ENCODE measurements at places on chromosomes 4 and X.
A peak's percentile ranks its signal among the peaks of the same experiment; 100 is the strongest.

DNA sequence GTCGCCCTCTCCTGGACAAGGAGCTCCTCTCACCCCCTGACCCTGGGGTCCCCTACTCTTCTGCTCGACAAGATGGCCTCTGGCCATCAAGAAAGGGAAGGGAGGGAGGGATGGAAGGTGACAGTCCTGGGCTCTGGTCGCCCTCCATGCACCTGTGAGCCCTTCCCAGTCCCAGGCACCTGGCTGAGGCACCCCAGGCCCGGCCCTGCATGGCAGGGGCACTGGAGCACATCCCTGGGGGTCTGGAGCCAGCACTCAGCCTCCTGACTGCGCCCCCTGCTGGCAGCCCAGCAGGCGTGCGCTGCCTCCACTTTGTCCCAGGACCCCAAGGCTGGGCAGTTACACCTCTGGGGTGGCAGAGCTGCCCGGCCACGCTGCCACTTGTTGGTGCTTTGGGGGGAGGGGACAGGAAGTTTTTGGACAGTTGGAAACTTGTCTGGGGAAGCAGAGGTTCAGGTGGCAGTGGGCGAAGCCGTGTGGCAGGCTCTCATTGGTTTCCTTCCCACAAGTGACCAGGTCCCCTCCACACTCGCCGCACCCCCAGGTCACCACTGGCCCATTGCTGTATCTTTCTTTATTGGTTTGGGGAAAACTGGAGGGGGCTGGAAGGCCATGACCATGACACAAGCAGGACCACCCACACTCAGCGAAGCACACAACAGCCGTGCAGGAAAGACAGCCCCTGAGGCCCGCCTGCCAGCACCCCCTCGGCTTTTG is 4.3 kb downstream of the PNCK start:
- no peaks in the 10 kb centered on the region for H3K27me3 ChIP-seq
- no peak overlapping the region for H3K27ac ChIP-seq
- H3K4me3 ChIP-seq, result no peak overlapping the region

DNA sequence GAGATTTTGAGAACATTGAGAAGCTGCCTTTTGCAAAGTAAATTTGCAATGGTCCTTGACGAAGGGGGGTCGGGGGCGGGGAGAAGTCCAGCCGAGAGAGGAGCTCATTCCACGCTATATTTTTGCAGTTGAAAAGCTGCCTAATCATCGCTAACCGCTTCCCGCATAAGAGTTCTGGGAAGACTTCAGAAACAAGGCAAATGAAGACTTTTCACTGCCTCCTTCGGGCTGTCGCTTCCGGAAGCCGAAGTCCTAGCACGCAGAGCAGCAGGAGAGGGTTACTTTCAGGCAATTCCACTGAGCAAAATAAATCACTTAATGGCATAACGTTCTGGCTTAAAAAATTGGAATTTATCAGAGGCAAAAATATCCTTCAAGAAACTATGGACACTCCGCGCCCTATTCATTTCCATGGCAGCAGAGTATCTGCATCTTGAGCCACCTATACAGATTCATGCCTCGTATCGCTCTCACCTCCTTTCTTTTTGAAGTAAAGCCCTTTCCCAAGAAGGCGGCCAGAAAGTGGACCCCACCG is 2.6 kb upstream of the LRAT start:
- no peak overlapping the region for H3K4me3 ChIP-seq
- H3K27me3 ChIP-seq, result no peaks in the 10 kb centered on the region
- H3K36me3 ChIP-seq, result no peaks in the 10 kb centered on the region
- DNase-seq, result no peak
- peaks cover 22% of the 10 kb centered on the region for H3K4me1 ChIP-seq
- no peak overlapping the region for H3K27ac ChIP-seq

- no peak overlapping the region for H3K27ac ChIP-seq
- peaks cover 40% of the 10 kb centered on the region for H3K27me3 ChIP-seq
- DNase-seq, result no peak
- H3K4me1 ChIP-seq, result no peaks in the 10 kb centered on the region
These were observed 122.4 kb upstream of the HAND2 start for GRCh38 chr4:173652283-173652931.

GRCh38 chr4:37795581-37796195 is 30.8 kb upstream of the PGM2 start:
- DNase-seq, result no peak
- no peaks in the 10 kb centered on the region for H3K36me3 ChIP-seq
- no peak overlapping the region for H3K27ac ChIP-seq
- H3K4me1 ChIP-seq, result no peaks in the 10 kb centered on the region
- no peaks in the 10 kb centered on the region for H3K27me3 ChIP-seq

DNA sequence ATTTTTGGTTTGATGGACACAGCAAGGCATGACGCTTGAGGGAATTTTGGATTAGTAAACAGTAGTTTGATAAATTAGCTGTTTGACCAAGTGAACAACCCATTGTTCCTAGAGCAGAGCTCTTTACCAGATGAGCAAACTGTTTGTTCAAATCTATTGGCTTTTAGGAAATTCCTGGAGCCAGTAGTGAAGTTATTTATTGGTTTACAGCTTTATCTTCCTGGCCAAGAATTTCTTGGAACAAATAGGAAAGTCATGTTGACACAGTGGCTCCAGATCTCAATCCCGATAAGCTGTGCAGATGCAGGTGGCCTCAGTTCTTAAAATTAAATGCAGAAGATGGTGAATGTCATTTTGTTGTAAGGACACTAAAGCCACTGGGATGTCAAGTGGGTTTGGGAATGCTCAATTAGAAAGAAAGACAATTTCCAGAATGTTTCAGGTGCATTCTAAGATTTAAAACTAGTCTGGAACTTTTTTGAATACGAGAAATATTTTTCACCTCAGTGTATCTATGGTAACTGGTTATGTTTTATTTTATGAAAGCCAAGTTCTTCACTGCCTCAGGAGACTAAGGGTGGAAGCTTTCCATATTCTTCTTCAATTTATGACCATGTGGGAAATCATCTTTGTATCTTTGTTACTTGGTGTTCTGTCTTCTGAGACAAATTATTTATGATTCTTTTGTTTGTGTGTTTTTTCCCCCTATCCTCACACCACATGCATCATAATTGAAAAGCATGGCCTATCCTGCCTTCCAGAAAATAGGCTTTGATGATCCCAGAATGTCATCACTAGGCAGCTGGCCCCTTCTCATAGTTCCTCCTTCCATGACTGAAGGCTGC is 554.5 kb downstream of the STIM2 start:
- H3K27me3 ChIP-seq, result no peaks in the 10 kb centered on the region
- no peak overlapping the region for H3K4me3 ChIP-seq
- peak; percentile 68 for DNase-seq
- peaks cover 9% of the 10 kb centered on the region for H3K4me1 ChIP-seq
- H3K36me3 ChIP-seq, result no peaks in the 10 kb centered on the region

DNA sequence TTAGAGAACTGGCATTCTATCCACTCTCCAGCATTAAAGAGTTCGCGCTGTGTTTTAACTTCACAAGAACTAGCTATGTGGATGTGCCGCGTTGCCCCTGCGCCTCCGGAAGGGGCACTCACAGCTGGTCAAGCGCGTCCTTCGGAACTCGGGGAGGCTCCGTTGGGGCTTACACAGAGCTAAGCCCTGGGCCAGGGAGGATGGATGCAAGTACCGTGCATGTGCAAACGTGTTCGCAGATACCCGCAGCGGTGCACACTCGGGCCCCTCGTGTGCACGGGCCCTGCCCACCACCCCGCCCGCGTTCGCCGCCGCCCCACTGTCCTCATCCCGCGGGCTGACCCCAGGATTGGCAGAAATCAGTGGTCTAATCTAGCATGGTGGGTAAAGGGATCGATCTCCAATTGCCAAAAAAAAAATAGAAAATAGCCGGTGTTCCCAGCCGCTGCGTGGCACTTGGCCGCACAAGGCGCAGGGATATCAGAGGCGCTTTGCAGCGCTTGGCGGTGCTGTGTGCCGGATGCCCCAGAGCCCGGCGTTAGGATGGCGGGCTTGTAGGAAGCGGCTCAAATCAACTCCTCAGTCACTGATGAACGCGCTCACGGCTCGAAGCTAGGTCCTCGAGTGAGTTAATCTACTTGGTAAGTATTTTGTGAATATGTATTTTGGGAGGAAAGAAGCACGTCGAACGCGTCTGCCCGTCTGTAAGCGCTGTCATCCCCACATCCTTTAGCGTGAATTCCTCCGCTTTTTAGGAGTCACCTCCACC is 989 bp upstream of the PCDH10 start:
- H3K27ac ChIP-seq, result no peak overlapping the region
- peak; percentile 27 for DNase-seq
- peak overlapping the region; percentile 72 for H3K4me3 ChIP-seq
- no peaks in the 10 kb centered on the region for H3K27me3 ChIP-seq
- no peaks in the 10 kb centered on the region for H3K4me1 ChIP-seq
- H3K36me3 ChIP-seq, result no peaks in the 10 kb centered on the region

DNA sequence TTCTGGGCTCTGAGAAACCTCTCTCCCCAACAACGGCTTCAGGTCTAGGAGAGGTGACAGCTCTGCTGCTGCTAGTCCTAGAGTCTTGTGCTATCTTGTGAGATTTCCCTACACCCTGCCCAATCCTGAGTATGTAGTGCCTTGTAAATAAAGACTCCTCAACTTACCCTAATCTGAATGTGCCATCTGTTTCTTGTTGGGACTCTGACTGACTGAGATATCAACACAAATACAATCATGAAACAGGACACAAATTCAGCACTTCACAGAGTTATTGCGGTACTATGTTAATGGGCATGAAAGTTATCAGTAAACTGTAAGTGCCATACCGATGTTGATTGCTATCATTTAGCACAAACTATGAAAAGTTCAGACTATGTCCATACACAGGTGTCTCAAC is 529.0 kb upstream of the FTHL17 start:
- H3K27me3 ChIP-seq, result no peaks in the 10 kb centered on the region
- H3K4me3 ChIP-seq, result no peak overlapping the region
- no peaks in the 10 kb centered on the region for H3K36me3 ChIP-seq
- DNase-seq, result no peak
- H3K4me1 ChIP-seq, result no peaks in the 10 kb centered on the region

- no peaks in the 10 kb centered on the region for H3K27me3 ChIP-seq
- DNase-seq, result no peak
- H3K4me1 ChIP-seq, result no peaks in the 10 kb centered on the region
- H3K36me3 ChIP-seq, result no peaks in the 10 kb centered on the region
- H3K4me3 ChIP-seq, result no peak overlapping the region
These were observed 72.9 kb upstream of the DIAPH2 start for GRCh38 chrX:96611619-96612362.

DNA sequence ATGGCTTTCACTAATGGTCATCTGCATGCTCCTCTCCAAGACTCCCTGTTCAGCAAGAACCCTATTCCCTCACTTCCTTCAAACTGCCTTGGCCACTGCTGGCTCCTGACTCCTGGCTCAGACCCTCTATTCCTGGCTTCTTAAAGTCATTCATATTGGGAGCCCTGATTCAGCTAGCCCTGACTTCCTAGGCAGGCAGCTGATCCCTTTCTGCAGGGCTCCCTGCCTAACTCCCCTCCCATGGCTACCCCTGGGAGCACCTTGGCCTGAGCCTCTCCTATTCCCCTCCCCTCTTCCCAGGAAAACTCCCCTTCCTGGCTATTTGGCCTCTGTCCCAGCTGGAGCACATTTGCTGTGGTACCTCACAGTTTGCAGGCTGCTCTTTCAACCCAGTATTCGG is 154.9 kb upstream of the PJA1 start:
- no peaks in the 10 kb centered on the region for H3K36me3 ChIP-seq
- H3K27ac ChIP-seq, result no peak overlapping the region
- no peaks in the 10 kb centered on the region for H3K4me1 ChIP-seq
- peaks cover 3% of the 10 kb centered on the region for H3K27me3 ChIP-seq
- no peak for DNase-seq

GRCh38 chr4:11301075-11301660 is 127.5 kb downstream of the HS3ST1 start:
- H3K27me3 ChIP-seq, result no peaks in the 10 kb centered on the region
- no peaks in the 10 kb centered on the region for H3K4me1 ChIP-seq
- no peak overlapping the region for H3K27ac ChIP-seq
- H3K36me3 ChIP-seq, result no peaks in the 10 kb centered on the region
- DNase-seq, result no peak

DNA sequence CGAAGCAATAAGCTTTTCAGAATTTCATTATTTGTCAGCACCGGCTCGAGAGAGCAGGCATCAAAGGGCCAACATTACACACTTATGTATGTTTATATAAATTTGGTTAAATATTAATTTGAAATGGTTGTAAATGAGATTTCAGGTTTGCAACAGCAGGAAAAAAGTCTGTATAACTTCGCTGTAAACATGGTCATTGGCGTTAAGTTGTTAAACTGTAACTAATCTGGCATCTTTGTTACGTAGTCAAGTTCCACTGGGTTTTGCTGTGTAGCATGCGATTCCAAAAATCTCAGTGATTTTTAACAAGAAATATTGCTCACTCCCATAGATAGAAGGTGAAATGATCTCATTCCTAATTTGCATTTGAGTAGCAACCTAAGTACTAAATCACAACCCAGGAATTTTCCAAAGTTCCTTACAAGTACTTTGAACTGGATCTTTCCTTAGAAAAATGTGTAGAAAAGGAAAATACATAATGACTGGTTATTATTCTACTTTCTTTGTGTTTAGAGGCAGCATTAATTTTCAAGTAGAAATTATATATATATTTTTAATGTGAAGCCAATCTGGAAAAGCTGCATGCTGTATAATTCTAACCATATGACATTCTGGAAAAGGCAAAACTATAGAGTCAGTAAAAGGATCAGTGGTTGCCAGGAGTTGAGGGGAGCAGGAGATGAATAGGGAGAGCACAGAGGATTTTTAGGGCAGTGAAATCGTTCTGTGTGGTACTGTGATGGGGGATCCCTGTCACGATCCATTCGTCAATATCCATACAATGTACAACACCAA is 222.1 kb downstream of the CBR4 start:
- H3K36me3 ChIP-seq, result no peaks in the 10 kb centered on the region
- no peak overlapping the region for H3K4me3 ChIP-seq
- H3K27me3 ChIP-seq, result no peaks in the 10 kb centered on the region
- no peak overlapping the region for H3K27ac ChIP-seq
- DNase-seq, result no peak

DNA sequence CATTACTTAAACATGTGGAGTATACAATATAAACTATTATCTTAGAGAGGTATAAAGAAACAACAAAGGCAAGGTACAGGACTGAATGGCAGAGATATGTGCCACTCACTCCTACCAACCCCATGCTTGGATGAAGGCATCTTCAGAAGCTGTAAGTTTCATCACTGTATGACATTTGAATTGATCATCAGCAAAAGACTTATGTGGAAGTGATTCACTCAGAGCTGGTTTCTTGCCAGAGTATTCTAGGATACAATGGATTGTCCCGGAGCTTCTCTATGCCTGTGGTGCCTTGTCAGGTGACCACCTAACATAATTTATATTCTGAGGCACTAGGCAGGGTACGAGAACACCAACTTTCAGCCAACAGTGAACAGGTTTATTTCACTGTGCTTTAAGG is 392.2 kb downstream of the PPP1R2C start:
- H3K4me3 ChIP-seq, result no peak overlapping the region
- H3K27ac ChIP-seq, result no peak overlapping the region
- H3K4me1 ChIP-seq, result no peaks in the 10 kb centered on the region
- DNase-seq, result peak; percentile 45
- H3K27me3 ChIP-seq, result no peaks in the 10 kb centered on the region
- H3K36me3 ChIP-seq, result no peaks in the 10 kb centered on the region

GRCh38 chrX:121103381-121103780 is 56.0 kb downstream of the GLUD2 start:
- H3K27ac ChIP-seq, result no peak overlapping the region
- DNase-seq, result peak; percentile 49
- H3K36me3 ChIP-seq, result no peaks in the 10 kb centered on the region
- H3K4me1 ChIP-seq, result no peaks in the 10 kb centered on the region
- no peak overlapping the region for H3K4me3 ChIP-seq
- no peaks in the 10 kb centered on the region for H3K27me3 ChIP-seq
